ENCODE measurements at places on chromosomes 12 and 14.

GRCh38 chr14:39912192-39913100, 480.2 kb upstream of the FBXO33 start:
- no peak for DNase-seq

GRCh38 chr14:99643343-99643742, 1.6 kb upstream of the HHIPL1 start:
- no peak for DNase-seq

DNA sequence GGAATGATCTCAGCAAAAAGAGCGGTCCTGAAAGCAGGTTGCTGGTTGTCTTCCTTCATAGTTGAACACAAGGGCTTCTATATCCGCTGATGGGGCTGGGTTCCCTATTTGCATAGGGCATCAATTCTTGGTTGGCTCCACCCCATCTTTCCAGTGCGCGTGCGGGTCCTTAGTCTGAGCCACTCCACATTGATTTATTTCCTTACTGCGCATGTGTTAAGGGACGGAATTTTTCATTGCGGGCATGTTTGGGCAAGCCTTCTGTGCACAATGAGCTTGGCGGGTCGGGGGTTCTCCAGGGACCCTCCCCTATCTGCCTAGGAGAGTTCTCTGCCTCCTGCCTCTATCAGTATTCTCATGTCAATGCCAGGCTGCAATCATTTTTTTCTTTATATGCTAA, 21.2 kb upstream of the DLGAP5 start:
- no peak for DNase-seq

GRCh38 chr12:78018939-78019338, 188.2 kb downstream of the NAV3 start:
- DNase-seq: no peak

DNA sequence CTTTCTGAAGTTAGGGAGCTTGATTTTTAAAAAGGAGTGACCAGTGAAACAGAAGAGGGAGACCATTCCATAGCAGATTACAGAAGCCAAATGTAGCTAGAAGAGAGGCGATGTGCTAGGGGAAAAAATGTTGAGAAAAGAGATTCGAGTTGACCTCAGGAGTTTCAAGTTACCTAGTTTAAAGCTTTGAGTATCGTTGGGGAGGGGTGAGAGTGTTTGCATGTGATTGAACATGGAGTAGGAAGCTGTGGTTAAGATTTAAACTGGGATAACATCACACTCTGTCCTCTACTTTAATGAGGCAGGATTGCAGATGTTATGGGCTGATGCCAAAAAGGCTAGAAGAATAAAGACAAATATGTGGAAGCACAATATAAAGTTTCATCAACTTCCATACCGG, 3.7 kb downstream of the LETMD1 start:
- DNase-seq: no peak

GRCh38 chr12:93164103-93164880, 213.4 kb upstream of the NUDT4 start:
- no peak for DNase-seq

DNA sequence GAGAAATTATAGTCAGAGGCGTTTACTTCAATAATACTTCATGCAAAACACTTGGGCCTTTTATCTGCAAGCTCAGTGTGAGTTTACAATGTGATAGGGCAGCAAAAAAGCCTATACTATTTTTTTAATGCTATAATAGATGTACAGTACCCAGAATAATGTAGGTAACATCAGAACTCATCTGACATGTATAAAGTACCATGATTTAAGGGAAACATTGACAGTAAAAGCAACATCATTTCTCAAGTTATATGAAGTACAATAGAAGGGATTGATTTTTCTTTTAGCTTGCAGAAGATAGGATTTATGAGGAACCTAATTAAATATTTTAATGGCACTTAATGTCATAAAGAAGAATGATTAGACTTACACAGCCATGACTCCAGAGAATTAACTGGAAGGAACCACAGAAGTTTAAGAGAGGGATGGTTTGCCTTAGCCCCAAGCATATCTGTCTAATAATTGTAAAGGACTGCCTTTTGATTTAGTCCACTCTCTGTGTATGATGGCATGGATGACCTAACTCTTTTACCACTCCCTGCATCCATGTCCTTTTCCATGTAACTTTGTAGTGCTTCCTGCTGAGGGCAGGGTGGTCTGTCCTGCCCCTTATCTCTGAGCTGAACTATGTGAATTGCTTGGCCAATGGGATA, 55.9 kb upstream of the MIS18BP1 start:
- no peak for DNase-seq

GRCh38 chr14:76261371-76261811, 109.7 kb downstream of the GPATCH2L start:
- no peak for DNase-seq

- DNase-seq: no peak
Observed at GRCh38 chr12:72872996-72873395, 600.8 kb downstream of the TRHDE start.

- no peak for DNase-seq
Observed at GRCh38 chr14:76651410-76652055, 109.7 kb upstream of the VASH1 start.

DNA sequence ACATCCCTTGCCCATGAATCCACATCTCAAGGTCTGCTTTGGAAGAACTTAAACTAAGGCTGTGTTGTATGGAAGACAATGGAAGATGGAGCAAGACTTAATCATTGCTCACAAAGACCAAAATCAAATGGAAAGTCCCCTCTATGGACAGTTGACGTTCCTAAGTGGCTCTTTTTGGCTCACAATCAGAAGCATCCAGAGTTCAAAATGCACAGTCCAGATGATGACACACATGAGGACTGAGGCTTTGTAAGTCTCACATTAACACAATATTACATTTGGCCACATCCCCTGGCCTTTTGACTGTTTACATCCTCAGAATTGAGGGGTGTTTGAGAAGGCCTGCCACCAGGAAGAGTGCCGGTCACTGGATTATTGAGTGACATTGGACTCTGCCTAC, 122.3 kb upstream of the CPM start:
- no peak for DNase-seq

DNA sequence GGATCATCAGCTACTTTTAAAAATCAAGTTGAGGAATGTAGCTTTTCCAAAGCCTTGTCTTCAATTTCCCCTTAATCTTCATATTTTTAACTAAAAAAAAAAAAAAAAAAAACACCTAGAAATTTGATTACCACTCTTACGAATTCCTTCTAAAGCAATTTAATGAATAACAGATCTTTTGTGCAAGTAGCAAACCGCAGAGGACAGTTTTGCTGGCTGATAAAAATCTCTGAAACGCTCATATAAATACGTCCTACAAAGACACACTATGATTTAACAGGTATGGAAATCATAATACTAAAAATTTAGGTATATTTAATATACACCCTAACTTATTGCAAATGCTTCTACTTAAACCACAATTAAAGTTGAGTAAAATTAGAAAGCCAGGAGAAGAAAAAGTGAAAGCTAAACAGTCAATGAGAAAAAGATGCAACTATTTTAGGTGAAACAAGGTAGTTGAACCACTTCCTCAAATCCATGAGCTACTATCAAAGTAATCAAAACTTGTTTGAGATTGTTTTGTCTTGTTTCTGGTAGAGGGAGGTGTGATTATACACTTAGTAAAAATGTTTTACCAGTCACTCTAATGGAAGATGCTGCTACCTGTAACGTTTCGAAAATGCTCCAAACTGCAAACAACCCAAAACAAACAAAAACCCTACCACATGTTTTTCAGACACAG, 2.2 kb downstream of the PAWR start:
- DNase-seq: no peak

DNA sequence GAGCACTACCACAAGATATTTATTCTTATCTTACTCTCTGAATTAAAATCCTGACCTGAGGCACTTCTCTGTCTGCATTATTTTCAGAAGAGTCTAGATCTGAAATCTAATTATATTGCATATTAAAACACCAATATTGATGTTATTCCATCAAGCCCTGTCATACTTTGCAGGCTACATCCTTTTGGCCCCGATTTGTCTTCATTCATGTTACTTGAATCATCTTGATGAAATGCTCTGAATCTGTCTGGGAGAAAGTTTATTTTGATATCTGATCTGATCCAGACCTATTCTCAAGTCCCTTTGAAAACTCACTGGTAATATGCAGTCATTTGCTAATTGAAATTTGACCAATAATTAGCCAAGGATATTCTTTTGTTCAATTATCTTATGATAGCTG, 79.9 kb downstream of the BBS10 start:
- DNase-seq: no peak

DNA sequence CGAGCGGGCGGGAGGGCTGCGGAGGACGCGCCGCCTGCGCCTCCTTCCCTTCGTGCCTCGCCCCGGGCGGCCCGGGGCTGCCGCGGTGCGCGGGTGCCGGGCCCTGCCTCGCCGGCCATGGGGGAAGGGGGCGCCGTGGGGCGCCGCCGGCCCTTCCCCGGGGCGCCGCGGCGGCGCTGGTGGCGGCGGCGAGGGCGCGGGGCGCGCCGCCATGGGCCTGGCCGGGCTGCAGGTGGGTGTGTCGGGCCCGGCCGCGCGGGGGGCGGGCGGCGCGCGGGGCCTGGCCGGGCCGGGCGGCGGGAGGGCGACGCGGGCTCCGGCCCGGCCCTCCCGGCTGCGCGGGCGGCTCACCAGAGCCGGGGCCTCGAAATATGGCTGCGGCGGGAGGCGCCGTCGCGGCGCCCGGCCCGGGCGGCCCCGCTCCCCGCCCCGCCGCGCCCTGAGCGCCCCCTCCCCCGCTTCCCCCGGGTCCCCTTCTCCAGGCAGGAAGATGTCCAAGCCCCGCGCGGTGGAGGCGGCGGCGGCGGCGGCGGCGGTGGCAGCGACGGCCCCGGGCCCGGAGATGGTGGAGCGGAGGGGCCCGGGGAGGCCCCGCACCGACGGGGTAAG, 5.1 kb downstream of the KMT5A start:
- DNase-seq: no peak

DNA sequence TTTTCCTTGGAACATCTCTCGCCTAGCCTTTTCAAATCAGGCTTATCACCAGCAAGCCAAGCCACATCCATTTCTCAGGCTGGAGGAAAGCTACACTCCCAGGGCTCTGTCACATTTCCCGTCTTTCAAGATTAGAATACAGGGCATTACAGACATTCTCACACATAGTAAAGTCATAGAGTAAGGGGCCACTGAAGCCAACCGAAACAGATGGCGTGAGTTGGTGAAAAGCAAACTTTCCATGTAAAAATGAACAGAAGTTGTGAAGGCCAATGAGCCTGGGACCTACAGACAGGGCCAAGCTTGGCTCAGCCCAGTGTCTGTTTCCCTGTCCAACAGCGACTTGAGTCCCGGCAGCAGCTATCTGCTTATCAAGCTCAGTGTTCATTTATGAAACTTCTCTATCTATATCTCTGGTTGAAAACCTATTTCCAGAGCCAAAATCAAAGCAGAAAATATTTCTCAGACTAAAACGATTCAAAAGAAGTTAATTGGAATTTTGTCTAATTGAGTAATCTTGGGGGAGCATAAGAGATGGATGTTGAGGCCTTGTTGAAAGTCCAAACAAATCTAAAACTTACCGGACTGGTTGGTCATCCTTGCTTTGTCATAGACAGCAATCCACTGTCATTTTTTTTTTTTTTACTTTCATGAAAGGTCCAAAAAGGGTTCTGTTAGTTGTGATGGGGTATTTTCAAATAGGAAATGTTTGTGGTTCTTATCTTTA, 105.6 kb downstream of the DAAM1 start:
- DNase-seq: no peak

DNA sequence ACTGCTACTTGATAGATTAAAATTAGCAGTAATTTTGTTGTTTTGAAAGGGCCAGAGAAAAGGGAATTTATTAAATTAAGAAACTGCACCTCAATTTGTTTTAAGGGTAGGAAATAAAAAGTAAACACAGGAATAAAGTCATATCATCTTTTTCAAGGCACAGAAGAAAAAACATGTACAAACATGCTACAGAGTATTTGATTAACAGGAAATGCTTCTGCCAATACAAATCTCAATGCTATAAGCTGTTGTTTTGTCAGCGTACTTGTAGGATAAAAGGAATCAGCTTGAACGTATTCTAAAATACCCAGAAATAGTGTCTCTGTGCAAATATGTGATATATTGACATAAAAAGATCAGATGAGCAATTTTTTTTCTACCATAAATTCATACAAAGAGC, 474.0 kb upstream of the MGAT4C start:
- DNase-seq: no peak

GRCh38 chr14:62234849-62235248, 472.6 kb downstream of the SNAPC1 start:
- no peak for DNase-seq

GRCh38 chr12:52066346-52067080, 3.3 kb upstream of the ATG101 start:
- no peak for DNase-seq

DNA sequence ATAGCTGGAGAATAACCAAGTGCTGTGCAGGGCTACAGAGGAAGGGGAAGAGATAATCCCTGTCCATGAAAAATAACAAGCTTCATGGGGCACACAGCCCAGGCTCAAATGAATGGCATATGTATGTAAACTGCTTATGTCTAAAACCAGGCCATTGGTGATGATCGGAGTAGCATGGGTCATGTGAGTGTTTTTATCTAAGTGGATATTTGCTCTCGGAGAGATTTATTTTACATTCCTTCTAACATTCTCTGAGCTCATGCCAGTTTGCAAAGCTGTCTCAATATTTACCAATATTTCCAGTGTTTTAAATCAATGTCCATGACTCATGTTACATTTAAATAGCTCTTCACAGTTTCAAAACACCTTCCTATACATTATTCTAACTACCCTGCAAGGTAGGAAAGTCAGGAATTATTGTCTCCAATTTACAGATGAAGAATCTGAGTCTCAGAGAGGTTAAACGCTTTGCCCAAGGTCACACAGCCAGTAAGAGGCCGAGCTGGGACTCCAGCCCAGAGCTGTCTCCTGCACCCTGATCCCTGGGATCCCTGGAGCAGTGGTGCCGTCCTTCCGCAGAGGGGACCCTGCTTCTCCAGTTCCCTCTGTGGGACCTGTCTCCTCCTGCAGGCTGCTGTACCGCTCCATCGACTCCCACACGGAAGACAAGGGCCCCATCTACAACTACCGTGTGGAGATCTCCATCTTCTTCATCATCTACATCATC, 186.7 kb upstream of the FKBP4 start:
- no peak for DNase-seq

DNA sequence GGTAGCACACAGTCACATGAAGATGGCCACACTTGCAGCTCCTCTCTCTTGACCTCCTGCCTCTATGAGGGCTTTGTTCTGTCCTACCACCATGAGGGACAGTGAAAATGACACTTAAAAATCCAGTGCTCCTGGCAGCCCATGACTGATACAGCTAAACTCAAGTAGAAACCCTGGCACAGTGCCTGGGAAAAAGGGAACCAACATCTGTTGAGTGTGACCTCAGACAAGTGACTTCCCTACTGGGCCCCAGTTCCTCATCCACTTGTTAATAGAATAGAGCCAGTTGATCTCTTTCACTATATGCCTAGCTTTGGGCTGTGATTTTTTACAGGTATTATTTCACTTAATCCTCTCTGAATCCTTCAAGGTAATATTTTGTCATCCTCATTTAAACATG, 4.8 kb downstream of the GUCY2C start:
- DNase-seq: no peak
